Gastroesophageal sphincter (tissue), 4 donors: ENCODE measurements at places on chromosomes 5 and 9. TPM values are rescaled to one million over a fixed set of nuclear protein-coding genes. Genes with fewer than 3 reads are reported as not detected.

- ATAC-seq = no peak
These were observed 5.7 kb downstream of the ASS1 start for GRCh38 chr9:130450344-130451003.

DNA sequence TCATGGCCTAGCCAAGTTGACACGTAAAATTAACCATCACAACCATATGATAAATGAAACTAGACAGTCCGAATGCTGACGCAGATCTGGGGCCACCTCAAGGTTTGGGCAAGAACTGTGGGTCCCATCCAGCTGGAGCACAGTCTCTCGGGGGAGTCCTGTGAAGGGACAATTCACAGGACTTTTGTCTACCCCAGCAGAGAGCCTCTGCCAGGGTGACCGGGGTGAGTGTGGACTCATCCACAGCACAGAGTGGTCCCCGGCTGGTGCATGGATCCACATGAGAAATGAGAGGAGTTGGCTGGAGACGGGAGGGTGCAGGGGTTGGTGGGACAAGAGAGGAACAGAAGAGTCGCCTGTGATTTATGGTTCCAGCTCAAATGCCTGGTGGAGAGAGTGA, 17.7 kb upstream of the MED10 start:
- ATAC-seq = no peak

- peak; percentile 64 for ATAC-seq
These were observed 328.8 kb downstream of the GADD45G start for GRCh38 chr9:89933578-89933977.

DNA sequence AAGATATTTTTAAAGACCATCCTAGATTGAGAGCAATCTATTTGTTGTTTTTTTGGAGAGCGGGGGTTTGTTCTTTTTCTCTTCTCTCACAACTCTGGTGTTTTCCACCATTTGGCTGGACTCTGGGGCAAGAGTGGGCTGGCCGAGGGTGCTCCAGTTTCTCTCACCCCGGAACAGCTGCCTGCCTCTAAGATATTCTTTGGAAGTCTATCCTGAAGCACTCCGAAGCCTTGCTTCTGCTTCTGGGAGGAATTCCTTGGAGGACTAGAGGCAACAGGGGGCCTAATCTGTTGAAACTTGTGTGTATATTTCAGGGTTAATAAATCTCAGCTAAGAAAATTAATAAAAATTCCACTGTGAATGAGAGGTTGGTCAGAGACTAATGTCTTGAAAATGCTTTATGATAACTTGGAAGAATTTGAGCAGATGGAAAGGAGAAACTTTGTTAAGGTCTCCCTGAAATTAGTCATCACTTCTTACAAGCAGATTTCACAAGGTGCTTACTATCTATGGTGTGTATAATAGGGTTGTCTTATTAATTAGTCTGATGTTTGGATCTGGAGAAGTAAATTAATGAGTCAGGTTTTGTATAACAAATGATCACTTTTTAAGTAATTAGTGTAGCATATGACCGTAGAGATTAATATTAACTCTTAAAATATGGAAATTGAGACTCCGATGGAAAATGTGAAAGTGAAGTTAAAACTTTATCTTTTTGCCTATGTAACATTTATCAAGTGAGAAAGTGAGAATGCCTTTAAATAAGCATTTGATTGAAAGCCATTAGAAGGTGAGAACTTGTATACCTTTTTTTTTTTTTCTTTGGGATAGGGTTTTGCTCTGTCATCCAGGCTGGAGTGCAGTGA, 4.0 kb downstream of the MAN2A1 start:
- no peak for ATAC-seq

DNA sequence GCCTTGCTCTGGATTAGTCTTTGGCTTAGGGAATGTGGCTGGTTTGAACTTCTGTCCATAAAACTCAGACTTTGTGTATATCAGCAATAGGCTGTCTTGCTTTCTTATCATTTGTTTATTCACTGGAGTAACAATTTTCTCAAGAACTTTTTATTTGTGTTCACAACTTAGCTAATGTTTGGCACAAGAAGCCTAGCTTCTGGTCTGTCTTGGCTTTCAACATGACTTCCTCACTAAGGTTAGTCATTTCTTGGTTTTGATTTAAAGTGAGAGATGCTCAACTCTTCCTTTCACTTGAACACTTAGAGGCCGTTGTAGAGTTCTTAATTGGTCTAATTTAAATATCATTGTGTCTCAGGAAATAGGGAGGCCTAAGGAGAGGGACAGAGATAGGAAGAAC, 4.9 kb downstream of the FBXO38 start:
- ATAC-seq = no peak

GRCh38 chr5:67409126-67409777, 212.7 kb upstream of the CD180 start:
- no peak for ATAC-seq

ABO gene
- total RNA-seq = 0.54 TPM

C5orf52 gene
- total RNA-seq = not detected
